Left lobe of liver (tissue), 2 donors: ENCODE measurements at places on chromosomes 12 and 14.

DNA sequence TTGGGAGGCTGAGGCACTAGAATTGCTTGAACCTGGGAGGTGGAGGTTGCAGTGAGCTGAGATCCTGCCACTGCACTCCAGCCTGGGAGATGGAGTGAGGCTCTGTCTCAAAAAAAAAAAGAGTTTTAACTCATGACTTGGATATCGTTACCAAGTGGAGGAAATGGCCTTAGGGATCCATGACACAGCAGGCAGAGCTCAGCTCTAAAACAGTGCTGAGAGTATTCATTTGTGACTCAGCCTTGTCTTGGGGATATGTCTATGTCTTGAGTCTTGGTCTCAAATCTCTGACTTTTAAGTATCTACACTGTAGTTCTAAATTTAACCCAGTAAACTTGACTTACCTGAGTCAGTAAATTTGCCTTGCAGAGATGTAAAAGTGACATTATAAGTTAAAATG is 8.8 kb upstream of the PEX5 start:
- no peak for DNase-seq

- DNase-seq = peak; percentile 86
These were observed 18.2 kb upstream of the CACNA2D4 start for GRCh38 chr12:1936406-1937320.

DNA sequence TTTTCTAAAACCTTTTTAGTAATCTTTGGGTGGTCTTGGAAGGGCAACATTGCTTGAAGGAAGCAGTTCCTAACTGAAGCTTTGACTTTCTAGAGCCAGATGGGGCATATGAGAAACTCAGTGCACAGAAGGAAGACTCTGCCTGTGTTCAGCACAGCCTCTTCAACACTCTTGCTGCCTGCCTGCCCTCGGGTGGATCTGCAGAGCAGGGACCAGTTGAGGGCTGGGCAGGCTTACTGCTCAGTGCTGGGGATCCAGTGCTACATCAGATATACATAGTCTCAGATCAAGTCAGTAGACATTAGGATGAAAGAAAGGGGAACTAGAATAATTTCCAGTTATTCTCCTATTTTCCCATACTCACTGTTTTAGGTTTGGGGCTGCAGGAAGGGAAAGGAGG is 29.5 kb upstream of the TMX1 start:
- no peak for DNase-seq

DNA sequence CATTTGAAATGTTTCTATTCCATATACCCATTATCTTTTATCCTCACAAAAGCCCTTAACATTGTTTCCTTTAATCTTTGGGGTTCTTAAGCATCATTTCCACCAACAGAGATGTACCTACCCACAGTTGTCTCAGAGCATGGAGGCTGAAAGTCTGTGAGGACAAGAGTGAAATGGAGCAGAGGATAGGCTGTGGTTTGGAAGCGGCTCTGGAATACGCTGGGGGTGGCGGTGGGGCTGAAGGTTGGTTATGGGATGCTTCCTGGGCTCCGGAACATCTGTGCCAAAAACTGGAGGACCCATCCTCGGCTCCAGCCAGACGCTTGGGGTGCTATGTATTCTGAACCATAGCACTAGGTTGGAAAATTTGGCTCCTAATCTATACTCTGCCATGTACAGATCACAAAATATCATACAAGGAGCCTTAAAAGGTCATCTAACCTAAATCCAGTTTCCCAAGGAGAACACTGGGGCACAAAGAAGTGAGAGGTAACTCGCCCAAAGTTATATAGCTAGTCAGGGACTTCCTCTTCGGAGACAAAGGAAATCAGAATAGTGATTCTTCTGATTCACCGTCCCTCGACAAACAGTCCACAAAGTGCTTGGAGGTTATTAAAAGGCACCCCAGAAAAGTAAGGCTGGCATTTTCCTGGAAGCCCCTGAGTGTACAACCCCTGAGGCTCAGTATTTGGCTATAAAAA is 2.5 kb downstream of the PPP1R3E start:
- DNase-seq = no peak

GRCh38 chr14:68693926-68694325 is 98.9 kb downstream of the ZFP36L1 start:
- DNase-seq = no peak

DNA sequence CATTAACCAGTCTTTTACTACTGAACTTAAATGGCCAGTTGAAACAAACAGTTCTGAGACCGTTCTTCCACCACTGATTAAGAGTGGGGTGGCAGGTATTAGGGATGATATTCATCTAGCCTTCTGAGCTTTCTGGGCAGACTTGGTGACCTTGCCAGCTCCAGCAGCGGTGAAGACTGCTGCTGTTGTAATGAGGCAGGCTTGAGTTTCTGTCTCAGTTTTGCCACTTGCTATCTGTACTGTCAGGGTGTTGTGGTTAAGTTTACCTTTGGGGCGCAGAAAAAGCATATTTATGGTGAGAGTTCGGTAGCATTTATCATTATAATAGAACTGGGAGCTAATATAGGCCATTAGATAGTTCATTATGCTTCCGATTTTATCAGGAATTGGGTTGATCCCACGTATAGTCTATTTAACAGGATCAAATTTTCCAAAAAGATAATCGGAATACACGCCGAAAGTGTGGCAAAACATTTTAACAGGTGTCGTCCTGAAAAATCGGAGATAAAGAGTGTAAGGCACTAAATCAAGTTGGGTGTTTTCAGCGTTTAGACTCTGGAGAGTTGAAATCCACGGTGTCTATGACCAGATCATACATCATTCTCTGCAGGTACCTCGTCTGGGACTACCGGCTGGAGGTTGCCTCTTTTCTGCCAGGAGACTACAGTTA is 688 bp upstream of the NECAP1 start:
- no peak for DNase-seq

GRCh38 chr12:26732005-26732908 is 100.7 kb downstream of the ITPR2 start:
- DNase-seq = no peak

DNA sequence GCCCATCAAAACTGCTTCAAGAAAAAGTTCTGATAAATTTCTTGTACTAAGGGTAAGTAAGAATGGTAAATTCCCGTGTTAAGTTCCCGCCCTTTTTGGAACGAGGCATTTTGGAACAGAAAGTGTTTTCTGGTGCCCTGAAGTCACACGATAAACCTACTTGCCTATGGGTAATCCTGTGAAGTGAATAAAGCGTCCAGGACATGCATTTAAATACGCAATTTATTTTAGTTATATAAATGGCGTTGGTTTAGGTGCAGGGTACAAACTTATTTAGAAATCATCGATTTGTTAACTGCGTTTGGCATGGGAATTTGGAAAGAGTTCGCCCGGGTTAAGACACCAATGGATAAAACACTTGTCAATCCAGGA is 715 bp upstream of the RAP1B start:
- no peak for DNase-seq

- no peak for DNase-seq
These were observed 39.9 kb downstream of the NOS1 start for GRCh38 chr12:117321572-117321971.

DNA sequence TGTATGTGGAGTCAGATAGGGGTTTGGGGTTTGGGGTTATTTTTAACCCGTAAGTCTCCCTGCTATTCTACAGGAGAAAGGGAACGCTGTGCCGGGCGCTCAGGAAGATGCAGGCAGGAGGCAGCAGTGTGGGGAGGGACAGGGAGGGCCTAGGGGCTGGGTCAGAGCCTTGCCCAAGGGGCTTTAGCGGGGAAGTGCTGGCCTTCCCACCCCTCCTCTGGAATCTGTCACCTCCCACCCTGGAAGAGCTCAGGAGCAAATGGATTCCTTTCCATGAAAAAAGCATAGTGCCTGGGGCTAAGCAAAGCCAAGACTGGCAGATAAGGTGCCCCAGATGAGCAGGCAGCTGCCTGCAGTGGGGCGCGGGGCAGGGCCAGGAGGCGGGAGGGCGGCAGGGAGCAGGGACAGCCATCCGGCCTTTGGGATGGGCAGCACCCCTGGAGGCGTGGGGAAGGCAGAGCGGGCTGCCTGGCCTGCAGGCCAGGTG is 7.3 kb upstream of the INF2 start:
- no peak for DNase-seq

GRCh38 chr12:103144278-103144677 is 186.8 kb downstream of the ASCL1 start:
- no peak for DNase-seq

DNA sequence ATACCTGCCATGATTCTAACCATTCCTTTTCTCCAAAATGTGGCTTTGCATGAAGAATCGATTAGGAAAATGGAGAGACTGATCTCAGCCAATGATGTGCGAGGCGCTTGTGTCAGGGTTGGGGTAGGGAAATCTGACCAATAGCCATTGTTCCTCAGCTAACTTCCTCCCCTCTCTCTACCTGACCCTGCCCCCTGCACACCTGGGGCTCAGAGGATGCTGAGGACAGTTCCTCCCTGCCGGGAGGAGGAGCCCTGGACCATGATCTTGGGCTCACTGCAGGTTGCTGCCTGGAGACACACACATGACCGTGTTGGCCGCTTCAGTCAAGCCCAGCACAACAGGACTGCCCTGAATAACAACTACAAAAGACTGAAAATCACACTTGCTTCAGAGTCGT is 119.8 kb upstream of the SFSWAP start:
- DNase-seq = no peak

DNA sequence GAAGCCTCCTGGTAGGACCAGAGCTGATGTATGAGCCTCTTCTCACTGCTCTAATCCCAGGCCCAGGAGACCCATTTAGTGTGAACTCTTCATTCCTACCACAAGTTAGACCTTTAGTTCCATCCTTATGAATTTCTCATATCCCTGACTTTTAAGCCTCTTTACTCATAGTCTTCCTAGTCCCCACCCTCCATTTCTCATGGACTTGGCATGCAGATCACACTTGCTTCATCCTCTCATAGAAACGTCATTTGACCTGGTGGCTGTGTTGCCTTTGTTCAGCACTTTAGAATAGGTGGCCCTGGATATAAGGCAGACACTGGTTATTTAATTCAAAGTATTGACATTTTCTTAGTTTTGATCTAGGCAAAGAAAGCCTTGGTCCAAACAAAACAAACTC is 99.5 kb downstream of the SLC16A7 start:
- no peak for DNase-seq

DNA sequence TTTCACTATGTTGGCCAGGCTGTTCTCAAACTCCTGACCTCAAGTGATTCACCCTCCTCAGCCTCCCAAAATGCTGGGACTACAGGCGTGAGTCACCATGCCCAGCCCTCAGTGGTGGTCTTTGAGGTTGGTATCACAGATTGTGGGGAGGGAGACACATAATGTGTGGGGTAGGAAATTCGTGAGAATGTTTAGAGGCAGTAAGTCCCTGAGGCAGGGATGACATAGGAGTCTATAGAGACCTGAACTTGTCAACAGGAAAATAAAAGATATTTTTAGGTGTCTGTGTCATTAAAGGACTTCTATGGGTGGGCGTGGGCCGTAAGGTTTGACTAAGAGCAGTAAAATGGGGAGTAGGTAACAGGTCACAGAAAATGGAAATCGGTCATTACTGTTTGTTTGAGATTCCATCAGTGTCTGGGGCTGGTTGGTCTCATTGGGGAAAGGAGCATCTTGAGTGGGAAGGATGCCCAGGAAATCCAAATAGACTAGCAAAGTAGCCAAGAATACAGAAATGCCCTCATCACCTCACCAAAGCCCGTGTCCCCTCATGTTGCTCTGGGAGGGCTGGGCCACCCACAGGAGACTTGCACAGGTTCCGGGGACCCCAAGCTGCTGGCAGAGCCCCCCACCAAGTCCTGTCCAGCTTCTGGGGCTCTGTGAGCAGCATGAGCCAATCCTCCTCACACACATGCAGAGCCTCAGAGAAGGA is 63.6 kb upstream of the BCL2L14 start:
- DNase-seq = no peak

- DNase-seq = peak; percentile 93
These were observed 53.3 kb downstream of the BEGAIN start for GRCh38 chr14:100533656-100534485.

DNA sequence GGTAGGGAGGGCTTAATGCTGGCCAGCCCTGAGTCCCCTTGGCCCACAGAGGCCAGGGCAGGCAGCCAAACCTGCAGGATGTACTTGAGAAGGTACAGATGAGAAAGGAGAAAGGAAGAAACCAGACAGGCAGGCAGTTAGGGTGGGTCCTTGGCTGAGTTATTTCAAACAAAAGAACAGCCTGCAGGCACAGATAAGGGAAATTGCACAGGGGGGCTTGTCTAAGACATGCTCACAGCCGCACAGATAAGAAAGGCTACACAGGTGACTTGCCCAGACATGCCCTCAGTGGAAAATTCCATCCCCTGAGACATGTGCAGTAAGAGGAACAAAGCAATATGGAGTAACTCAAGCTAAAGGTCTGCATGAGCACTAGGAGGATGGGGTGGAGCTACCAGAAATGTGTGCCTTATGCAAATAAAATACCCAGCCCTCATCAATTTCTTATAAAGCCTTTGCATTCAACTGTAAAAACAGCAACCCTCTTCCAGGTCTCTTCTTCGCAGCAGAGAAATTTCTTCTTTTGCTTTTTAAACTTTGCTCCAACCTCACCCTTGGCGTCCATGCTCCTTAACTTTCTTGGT is 158.2 kb upstream of the RGS6 start:
- no peak for DNase-seq

DNA sequence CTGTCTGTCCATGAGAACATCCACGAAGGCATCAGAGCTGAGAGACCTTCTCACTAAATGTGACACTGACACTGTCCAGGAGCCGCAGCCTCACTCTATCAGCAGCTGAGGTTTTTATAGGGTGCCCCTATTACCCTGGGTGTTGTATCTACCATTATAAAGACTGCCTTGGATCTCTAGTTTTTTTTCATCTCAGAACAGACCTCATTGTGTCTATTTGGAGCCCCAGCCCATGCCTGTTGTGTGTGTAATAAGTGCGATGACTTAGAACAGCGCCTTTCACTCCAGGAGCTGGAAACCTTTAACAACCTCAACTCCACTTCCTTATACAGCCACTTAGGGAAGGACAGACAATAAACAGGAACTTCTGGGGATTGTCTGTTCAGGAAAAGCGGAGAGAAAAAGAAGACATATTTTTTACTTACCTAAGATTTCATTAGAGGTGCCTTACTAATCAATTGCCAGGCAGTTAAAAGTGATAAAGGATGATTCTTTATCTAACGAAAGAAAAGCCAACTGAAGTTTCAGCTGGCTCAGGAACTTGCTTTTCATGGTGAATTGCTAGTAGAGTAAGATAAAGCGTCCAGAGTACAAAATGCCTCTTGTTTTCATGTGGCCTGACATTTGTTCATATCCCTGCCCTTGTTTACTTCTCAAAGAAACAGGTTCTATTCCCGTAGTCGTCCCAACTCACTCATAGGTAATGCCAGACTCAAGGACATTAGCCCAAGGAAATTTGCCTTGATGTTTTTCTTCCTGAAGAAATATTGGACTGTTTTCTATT is 420.6 kb downstream of the RAD51B start:
- DNase-seq = no peak
